ENCODE measurements at places on chromosomes 3 and 15.

DNA sequence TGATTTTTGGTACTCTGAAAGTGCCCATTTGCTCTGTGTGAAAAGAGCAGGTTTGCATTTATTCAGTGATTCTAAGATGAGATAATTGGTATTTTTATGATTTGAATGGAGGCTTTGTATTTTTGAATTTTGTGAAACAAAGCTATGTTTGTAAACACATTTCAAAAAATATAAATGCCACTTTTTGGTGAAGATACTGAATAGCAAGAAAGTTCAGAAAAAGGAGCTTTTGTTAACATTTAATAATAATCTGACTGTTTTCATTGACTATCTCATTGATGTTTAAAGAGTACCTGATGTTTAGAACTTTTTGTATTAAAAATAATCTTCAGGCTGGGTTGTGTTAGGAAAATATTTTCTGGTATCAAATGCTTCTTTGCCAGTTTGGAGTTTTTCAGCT lies 23.7 kb downstream of the TCF12 start:
- DNase-seq: no peak

- DNase-seq: no peak
These were observed 7.4 kb downstream of the EDEM1 start for GRCh38 chr3:5194801-5195509.

DNA sequence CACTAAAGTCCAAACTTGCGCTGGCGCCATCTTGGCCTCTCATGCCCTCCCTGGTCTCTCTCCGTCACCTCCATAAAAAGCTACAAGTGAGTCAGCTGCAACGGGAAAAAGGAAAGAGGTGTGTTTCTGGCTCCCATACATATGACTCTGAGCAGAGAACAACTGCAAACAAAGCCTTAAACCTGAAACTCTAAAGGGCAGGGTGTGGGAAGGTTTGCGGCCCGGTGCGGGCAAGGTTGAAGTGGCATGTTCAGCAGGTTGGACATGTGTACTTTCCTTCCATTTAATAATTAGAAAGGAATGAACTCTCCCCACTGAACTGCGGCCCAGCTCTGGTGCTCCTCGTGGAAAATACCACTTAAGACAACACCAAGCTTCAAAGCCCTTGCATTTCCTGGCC lies 59.0 kb upstream of the PPARG start:
- no peak for DNase-seq

DNA sequence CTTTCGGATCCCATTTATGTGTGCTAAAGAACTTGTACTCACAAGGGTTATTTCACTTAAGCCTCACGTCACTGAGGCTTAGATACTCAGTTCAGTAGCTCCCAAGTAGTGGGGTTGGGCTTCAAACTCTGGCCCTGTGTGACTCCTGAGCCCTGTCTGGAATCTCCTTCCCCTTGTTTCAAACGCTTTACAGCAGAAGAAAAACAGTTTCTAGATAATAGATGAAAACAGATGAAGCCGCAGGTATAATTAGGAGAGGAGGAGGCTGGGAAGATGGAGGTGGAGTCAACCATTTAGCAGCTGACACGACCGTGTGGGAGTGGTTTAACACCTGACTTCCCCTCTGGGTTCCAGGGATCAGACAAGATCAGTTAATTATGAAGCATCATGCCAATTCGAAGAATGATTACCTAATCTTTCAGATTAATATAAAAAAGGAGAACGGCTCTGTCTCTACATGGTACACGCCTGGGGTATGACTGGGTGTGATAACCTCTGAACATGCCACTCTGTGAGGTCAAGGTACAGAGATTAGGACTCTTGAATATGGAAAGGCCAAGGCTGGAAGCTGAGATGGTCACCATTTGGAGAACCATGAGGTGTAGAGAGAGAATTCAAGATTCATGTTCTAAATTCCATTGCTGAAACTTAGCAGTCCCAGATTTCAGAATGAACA lies 31.1 kb downstream of the TPM1 start:
- DNase-seq: no peak

- DNase-seq: no peak
These were observed 151.1 kb downstream of the IL20RB start for GRCh38 chr3:137108699-137109440.

- no peak for DNase-seq
These were observed 18.3 kb downstream of the OSTN start for GRCh38 chr3:191217301-191217700.

GRCh38 chr3:149134575-149134974 lies 5.1 kb downstream of the HPS3 start:
- no peak for DNase-seq

DNA sequence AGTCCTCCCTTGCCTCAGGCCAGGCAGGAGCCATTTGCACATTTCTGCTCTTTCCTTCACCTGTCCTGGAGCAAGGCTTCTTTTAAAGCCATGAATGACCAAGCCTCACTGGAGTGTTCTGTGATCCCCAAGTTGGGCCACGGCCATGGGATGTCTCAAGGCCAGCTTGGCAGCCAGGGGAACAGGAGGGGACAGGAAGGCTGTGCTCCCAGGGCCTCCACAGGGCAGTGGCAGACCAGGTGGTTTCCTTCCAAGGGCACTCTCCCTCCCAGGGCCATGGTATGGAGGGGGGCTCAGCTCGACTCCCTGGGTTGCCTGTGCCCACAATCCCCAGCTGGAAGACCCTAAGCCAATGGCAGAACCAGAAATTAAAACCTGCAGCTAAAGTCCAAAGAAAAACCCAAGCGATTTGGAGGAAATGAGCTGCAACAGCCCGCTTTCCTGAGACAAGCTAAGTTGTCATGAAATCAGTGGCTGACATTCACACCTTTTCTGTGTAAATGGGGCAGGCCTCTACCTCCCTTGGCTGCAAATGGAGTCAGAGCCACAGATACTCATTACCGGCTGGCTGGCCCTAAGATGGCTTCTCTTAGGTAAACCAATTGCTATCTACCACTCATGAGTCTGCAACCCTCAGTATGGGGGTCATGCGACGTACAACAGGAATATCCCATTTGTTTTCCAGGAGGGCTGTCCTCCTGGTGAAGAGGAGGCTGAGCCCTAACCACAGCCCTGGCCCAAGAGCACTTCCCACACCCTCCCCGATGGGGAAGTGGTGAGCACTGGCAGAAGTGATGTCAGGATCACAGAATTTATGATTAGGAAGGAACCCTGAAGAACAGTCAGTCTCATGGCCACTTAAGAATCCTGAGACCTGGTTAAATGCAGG lies 83.3 kb downstream of the SNRK start:
- DNase-seq: no peak

GRCh38 chr3:149018247-149018646 lies 26.9 kb downstream of the GYG1 start:
- no peak for DNase-seq

DNA sequence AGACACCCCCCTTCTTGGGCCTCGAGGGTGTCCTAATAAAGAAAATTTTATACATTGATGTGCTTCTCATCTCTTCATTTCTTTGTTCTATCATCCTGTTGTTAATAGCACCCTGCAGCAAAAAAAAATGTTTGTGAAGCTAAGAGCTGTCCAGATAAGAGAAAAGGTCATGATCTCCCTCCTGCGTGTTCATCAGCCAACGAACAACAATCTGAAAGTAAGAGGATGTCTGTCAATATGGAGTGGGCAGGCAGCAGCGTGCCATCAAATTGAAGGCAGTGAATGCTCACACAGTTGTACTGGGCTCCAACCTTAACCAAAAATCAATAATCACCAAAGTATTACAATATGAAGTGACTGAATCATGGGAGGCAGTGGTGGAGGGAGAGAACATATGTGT lies 418.6 kb upstream of the ONECUT1 start:
- no peak for DNase-seq

- peak; percentile 29 for DNase-seq
These were observed 522 bp downstream of the MED12L start for GRCh38 chr3:151085889-151086483.

DNA sequence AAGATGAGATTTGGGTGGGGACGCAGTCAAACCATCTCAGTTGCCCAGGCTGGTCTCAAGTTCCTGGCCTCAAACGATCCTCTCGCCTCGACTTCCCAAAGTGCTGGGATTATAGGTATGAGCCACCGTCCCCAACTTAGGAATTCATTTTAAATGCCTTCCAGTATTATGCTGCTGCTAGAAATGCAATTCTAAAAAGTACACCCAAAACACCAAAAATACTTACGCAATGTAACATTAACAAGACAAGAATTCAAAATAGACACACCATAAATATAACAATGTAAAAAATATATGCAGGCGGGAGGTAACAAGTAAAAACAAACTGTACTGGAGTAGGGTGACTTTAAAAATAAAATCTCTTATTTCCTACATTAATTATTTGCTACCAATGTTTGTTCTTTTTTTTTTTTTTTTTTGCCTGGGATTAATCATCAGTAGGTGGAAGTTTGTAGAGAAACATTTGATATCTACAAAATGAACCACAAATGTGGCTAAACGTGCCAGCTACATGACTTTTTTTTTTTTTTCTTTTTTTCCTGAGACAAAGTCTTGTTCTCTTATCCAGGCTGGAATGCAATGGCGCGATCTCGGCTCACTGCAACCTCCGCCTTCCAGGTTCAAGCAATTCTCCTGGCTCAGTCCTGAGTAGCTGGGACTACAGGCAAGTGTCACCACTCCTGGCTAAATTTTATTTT lies 56.8 kb downstream of the SETMAR start:
- DNase-seq: no peak

GRCh38 chr15:65020419-65020818 lies 9.0 kb downstream of the MTFMT start:
- no peak for DNase-seq

Measured in activated B cell treated with CpG ODN at 0.5 μM for 24 hours (primary cell).